Activated naive CD4-positive, alpha-beta T cell treated with anti-CD3 and anti-CD28 coated beads, Interleukin-2, amount 50 U/mL, for 16 hours (primary cell): ENCODE measurements at places on chromosomes 7 and 10.

DNA sequence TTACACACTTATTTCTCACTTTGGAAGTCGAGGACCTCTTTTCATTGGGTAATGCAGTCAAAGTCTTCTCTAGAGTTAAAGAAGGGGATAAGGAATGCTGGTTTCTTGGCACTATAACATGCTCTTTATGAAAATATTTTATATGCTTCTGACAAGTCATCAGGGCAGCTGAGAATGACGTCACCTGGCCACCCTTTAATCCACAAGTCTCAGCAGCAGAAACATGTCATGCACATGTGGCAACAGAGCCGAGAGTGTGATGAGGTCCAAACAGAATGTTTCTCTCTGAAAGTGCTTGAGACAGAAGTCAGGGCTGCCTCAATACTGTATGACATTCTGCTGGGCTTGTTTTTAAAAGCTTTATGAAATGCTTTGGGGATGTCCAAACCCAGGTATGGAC lies 63.5 kb upstream of the C10orf90 start:
- DNase-seq, result no peak

GRCh38 chr7:604001-604883 lies 84.6 kb upstream of the PDGFA start:
- peak; percentile 96 for DNase-seq

GRCh38 chr7:91193141-91193540 lies 71.1 kb upstream of the FZD1 start:
- no peak for DNase-seq

GRCh38 chr7:87047-87446 lies 105.3 kb upstream of the FAM20C start:
- no peak for DNase-seq

DNA sequence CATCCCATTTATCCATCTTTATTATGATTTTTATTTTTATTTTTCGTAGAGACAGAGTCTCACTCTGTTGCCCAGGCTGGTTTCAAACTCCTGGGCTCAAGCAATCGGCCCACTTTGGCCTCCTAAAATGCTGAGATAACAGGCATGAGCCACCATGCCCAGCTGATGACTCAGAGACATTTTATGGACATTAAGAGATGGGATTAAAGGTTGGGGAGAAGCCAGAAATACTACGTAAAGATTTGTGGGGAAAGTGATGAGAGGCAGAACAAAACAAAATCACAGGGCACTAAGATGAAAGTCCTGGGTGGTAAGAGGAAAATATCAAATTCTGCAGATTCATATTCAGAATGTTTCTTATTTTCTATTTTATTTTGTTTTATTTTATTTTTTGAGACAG lies 7.6 kb downstream of the WNT8B start:
- DNase-seq, result no peak

DNA sequence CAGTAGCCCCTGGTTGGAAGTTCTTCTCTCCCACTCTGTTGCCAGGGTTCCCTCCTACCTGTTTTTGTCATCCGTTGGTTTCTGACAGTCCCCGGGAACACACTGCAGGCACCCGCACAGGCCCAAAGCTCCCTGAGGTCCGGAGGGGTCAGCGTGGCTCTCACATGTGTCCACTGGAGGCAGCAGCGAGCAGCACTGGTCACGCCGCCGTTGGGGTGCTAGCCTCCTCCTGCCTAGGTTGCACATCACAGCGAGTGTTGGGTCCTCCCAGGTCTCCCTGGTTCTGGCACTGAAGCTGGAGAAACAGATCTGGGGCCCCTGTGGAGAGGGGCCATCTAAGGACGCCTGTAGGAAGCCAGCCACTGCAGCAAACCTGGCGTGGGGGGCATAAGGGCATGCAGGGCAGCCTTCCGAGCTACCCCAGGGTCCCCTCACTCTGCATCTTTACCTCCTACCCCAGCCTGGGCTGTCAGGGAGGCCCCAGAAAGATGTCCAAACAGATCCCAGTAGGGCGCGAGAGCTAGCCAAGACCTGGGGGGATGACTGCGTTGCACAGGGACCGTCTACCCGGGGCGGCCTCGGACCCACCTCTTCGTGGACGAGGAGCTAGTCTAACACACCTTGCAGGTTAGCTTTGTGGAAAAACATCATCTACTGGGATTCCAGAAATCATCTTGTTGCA lies 28.9 kb downstream of the LRRC27 start:
- DNase-seq, result peak; percentile 34

DNA sequence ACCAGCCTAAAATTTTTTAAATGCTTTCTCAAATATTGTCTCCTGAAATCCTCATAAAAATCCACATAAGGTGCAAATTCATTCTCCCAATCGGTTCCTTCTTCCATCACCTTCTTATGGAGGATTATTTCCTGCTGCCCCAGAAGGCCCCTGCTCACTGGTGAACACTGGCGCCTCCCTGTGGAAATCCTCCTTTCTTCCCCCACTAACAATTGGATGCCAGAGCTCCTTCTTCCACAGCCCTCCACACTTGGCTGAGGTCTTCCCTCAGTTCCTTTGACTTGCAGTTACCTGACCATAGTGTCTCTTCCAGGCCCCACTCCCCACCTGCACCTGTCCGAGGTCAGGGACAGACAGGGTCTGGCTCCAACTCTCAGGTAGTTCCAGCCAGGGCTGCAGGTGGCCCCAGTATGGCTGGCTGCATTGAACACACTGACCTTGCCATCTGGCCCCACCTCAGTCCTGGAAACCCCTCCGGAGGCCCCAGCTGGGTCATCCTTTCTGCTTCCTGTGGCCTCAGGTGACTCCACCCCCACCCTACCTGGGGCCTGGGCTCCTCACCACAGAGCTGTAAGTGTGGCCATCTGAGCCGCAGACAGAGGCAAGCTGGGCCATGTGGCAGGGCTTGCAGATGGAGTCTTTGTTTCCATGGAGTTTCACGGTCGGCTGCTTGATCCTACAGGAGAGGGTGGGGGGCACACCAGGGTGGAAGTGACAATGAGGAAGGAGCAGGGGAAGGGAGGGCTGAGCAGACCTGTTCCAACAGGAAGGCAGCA lies 18.4 kb downstream of the SPOCK2 start:
- no peak for DNase-seq

- DNase-seq, result no peak
Observed at GRCh38 chr10:60029475-60029874, 123.1 kb upstream of the CCDC6 start.

DNA sequence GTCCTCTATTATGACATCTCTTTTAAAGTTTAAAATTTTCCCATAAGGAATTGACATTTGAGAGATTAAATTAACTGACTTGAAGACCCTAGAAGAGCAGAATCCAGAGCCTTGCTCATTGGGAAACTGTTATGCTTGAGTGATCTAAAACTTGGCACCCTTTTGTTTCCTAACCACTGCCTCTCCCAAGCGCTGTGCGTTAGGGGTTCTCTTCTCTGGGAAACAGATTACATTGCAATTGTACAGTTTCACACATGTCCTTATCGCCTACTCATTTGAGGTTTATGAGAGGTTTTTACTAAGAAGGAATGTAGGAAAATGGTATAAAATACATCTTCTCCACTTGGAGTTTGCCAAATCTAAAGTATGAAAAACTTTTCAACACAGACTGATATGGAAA lies 126.8 kb upstream of the AMPH start:
- DNase-seq, result no peak

GRCh38 chr10:73894245-73894971 lies 16.5 kb upstream of the PLAU start:
- DNase-seq, result no peak
